ENCODE measurements at places on chromosomes 13 and 19.
A peak's percentile ranks its signal among the peaks of the same experiment; 100 is the strongest.

- no peak for DNase-seq
Measured at GRCh38 chr13:114056205-114057013, 76.0 kb downstream of the RASA3 start.

DNA sequence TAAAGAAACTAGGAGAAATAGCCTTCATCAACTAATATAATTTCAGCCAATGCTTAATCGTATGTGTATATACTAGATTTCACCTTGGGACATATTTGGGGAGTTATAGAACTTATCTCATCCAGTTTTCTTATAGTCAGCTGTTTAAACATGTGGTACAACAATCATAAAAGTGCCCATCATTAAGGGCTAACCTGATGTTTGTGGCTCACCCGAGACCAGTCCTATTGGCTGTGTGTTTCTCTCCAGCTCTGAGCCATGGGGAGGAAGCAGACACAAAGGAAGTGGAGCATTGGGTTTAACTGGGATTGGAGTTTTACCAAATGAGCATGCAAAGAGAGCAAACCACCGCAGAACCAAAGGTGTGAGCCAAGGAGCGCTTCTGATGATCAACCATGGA, 114.3 kb upstream of the KLF12 start:
- DNase-seq: no peak

- peak; percentile 68 for DNase-seq
Measured at GRCh38 chr19:46487802-46488445, 7.7 kb downstream of the PNMA8B start.

DNA sequence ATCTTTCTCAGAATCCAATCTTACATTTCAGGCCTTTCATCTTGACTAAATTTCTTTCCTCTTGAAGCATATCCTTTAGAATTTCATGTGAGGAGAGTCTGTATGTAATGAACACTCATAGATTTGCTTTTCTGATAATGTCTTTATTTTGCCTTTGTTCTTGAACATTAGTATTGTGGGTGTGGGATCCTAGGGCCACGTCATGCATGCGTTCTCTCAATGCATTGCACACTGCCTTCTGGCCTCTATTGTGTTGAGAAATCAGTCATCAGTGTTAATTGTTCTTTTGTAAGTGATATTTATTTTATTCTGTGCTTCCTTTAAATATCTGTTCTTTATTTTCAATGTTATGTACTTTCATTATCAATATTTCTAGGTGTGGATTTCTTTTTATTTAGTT, 364.9 kb downstream of the OXGR1 start:
- DNase-seq: no peak

GRCh38 chr13:58298556-58299135, 667.1 kb downstream of the PCDH17 start:
- no peak for DNase-seq

DNA sequence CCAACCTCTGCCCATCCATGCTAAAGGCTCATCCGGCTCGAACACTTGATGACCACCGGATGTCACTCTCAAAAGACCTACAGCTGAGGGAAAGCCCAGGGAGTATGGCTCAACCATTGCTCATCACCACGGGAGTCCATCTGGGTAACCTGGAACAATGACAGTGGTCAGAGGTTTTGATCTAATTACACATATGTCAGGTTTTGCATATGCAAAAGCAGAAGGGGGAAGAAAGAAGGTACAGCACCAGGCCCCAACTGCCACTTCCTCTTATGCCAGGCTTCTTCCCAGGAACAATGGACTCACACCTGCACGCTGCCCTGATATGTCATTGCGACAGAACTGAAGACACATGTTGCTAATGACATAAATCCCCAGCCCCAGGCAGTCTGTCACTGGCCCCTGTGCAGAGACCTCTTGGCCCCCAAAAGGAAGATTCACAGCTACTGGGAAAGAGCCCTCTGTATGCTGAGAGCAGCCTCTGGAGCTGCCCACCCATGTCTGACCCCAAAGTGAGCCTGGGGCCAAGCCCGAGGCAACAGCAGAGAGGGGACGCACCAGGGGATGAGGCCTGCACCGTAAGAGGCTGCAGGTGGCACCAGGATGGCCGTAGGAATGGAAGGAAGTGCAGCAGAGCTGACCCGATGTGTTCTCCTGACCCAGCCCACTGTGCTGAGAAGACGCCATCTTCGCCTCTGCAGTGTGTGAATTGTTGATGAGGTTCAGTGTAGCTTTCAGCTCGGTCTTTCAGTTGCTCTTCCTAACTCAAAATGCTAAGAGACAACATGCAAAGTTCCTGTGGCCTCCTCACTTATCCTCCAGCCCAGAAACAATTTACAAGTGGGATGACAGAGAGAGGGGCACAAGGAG, 26.3 kb downstream of the EPS15L1 start:
- peak; percentile 79 for DNase-seq

- DNase-seq: no peak
Measured at GRCh38 chr19:45423033-45423588, 606 bp downstream of the ERCC1 start.

GRCh38 chr19:57830071-57830602, at the start of gene ZNF587B:
Gene ZNF587B, plus strand, starts transcription at chr19:57830299. Its CDS starts 230 bp downstream, at chr19:57830529.
- no peak for DNase-seq

DNA sequence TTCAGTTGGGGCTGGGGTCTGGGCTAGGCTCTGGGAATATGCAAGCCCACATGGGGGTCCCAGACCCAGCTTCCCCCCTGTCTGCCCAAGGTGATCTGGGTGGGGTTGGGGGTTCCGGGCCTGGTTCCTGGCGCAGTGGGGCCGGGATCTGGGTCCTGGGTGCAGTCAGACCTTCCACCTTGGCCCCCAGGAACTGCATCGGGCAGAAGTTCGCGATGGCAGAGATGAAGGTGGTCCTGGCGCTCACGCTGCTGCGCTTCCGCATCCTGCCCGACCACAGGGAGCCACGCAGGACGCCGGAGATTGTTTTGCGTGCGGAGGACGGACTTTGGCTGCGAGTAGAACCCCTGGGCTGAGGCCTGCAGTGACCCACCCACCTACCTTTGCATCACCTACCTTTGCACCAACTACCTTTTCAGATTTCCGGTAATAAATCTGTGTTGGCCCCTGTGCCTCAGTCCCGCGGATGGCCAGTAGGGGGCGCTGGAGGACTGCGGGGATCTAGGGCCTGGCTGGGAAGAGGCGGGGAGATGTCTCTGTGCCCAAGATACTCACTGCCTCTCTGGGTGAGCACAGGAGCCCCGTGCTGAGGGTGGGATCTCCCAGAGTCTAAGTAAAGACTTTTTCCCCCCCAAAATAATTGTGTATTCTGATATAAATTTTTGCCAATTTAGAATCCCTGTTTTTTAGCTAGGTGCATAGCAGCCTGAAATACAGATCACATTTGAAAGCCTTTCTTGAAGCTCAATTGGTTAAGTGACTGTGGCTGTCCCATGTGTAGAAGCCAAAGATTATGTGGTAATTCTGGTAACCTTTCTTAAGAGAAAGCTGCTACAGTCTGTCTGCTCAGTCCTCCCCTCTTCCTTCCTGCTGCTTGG, 11.5 kb upstream of the CYP4F3 start:
- peak; percentile 79 for DNase-seq

DNA sequence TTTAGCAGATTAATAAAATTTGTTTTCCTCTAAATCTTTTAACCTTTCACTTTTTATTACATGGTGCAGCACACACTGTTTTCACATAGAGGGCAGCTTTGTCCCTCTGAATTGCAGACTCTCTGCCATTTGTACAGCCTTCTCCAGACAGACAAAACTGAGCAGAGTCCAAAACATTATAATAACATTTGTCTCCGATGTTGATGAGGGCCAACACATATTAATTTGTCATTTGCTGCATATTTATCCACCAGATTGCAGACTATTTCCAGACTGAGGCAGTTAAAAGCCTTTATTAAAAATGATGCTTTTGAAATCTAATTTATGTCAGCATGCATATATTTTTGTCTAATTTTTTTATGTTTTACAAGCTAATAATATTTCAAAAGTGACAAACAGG, 1251.9 kb upstream of the SLC10A2 start:
- DNase-seq: no peak

- DNase-seq: no peak
Measured at GRCh38 chr19:4359627-4360000, 16.3 kb downstream of the MPND start.

Measured in natural killer cell treated with Interleukin-12 subunit alpha and Interleukin-12 subunit beta and Interleukin-15 and Interleukin-18, amount 100 ng/mL, for 72 hours (primary cell).